ENCODE measurements at places on chromosomes 5 and 9. TPM values are rescaled to one million over a fixed set of nuclear protein-coding genes. Genes with fewer than 3 reads are reported as not detected.

DNA sequence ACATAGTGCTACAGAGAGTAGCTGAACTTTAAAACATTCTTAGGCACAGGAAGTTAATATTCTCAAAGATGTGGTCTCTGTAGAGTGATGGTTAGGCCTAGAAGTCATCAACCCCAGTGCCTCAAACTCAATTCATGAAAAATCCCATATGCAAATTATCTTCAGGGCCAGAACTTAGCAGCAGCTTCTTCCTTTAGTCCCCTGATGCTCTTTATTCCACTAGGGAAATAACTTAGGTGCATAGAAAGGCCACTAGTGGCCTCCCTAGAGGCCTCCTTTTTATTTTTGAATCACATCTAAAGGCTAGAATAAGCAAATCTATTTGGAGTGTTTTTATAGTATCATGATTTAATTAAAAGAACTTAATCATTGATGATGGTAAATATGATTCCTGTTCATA is 88.3 kb downstream of the GIN1 start:
- DNase-seq = no peak

- DNase-seq = no peak
Observed at GRCh38 chr5:2187156-2187555, 304.4 kb upstream of the IRX4 start.

- DNase-seq = no peak
Observed at GRCh38 chr9:89304834-89305188, 6.2 kb upstream of the CKS2 start.

DNA sequence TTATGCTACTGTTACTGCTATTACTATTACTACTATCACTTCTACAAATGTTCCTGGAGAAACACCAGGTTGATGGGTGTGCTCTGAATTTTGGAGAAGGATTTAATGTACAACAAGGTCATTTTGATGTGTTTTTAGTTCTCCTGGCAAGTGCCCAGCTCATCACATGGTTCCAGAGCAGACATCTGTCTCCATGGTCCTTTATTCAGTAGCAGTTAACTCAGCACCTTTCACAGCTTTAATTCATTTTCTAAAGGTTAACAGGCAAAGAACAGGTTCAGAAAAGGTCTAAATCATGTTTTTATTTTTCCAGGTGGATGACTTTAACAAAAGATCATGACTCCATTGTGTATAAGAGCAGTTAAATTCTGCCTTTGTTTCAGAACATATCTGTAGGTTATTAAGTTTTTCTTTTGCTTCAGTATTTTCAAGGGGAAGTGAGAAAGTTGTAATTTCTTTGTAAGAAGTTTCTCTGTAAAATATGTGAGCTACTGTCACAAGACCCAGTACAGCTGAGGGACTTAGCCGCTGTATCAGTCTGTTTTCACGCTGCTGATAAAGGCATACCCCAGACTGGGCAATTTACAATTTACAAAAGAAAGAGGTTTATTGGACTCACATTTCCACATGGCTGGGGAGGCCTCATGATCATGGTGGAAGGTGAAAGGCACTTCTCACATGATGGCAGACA is 41.9 kb downstream of the MTRR start:
- DNase-seq = no peak

GRCh38 chr5:73856997-73857396 is 231.0 kb downstream of the ARHGEF28 start:
- no peak for DNase-seq

DNA sequence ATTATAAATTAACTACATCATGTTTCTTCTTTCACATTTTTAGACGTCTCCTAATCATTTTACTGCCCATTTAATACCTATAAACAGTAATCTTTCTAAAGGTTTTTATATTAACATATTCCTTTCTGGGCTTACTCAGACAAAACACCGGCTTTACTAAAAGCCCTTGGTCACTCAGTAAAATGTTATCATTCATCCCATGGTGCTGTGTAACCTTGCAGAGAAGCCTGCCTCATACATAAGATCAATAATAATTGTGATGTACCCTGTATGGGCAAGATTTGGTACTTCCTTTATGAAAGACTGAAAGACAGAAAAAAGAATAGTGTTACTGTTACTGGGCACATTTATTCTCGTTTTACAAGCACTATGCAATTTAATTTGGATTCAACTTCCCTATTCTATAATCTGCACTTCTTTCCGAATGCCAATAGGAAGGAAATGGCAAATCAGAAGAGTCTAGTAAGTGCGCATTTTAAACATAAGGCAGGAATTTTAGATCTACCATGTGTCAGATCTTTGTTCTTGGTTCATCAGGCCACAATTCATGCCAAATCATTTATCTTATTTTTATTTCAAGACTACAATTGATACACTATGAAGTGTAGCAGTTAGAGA is 522.2 kb downstream of the CSNK1G3 start:
- DNase-seq = no peak

GRCh38 chr5:18276939-18277338 is 642.7 kb downstream of the TAF11L14 start:
- DNase-seq = no peak

- no peak for DNase-seq
Observed at GRCh38 chr5:6850106-6850432, 136.8 kb downstream of the TENT4A start.

- no peak for DNase-seq
Observed at GRCh38 chr5:64949331-64949730, 180.6 kb downstream of the CWC27 start.

GRCh38 chr9:131094622-131095021 is 1.7 kb upstream of the AIF1L start:
- DNase-seq = no peak

- DNase-seq = no peak
Observed at GRCh38 chr9:132538071-132538470, 44.3 kb upstream of the BARHL1 start.

- DNase-seq = no peak
Observed at GRCh38 chr5:2724031-2724581, 27.4 kb downstream of the IRX2 start.

DNA sequence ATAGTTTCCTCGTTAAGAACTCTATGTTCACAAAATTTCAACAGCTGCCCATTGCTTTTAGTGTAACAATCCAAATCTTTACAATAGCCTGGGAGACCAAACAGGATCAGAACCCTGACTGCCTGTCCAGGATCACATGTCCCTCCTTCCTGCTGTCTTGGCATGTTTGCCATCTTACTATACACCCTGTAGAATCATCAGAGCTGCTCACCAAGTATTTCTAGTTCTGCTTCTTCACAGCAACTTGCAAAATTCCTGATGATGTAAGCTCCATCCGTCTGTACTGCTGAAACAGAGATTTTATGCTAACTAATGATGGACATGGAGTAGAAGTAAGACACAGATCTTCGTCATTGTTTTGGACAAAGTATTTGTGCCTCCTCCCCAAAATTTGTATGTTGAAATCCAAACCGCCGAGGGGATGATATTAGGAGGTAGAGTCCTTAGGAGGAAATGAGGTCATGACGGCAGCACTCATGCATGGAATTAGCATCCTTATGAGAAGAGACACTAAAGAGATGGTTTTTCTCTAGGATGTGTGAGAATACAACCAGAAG is 464.9 kb upstream of the BRINP1 start:
- DNase-seq = no peak

GRCh38 chr5:177508837-177509236 is 789 bp downstream of the DOK3 start:
- no peak for DNase-seq

- DNase-seq = no peak
Observed at GRCh38 chr5:61216741-61217140, 54.5 kb upstream of the SMIM15 start.

GRCh38 chr5:68562308-68562707 is 346.8 kb downstream of the PIK3R1 start:
- no peak for DNase-seq

DNA sequence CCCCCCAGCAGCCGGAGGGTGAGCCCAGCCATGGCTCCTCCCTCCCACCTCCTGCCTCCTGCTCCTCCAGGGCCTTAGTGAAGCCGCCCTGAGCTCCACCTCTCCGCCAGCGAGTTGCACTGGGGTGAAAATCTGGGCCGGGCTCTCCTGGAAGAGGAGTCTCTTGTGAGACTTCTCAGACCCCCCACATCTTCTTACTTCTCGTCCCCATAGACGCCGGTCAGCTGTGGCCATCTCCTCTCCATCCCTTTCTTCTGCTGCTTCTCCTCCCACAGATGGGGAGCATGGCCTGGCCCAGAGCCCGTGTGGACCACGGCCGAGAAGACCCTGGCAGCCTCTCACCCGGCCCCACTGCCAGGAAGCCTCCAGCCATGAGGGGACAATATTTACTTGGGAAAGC is 17.3 kb downstream of the OLFM1 start:
- DNase-seq = no peak

AFAP1L1 gene
- 19.0 TPM for polyA plus RNA-seq

AHRR gene
- polyA plus RNA-seq = 3.5 TPM

ENC1 gene
- 74.6 TPM for polyA plus RNA-seq

PLEKHG4B gene
- polyA plus RNA-seq = 10.2 TPM

FAM200C gene
- 15.6 TPM for polyA plus RNA-seq

ASPN gene
- 29.8 TPM for polyA plus RNA-seq

GNAQ gene
- 60.6 TPM for polyA plus RNA-seq

FLT4 gene
- 25.1 TPM for polyA plus RNA-seq

Data from left renal pelvis (tissue), 4 donors.